ENCODE measurements at places on chromosomes 1 and 21.

DNA sequence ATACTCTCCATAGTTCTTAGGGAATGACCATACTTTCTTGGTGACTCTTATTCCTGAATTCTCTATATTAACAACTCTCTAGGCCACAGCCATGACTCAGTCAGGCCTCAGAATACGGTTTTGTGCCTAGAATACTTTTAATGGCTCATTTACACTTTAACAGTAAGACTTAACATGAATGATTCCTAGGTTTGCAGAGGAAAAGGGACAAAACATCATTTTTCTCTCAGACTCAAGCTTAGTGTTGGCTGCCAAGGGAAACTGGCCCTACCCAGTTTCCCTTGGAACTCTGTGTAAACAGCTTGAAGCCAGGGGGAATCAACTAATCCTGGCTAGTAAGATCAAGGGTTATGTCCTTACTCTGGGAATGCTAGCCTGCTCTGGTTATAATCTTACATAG lies 164.9 kb upstream of the PKN2 start:
- no peak for DNase-seq

DNA sequence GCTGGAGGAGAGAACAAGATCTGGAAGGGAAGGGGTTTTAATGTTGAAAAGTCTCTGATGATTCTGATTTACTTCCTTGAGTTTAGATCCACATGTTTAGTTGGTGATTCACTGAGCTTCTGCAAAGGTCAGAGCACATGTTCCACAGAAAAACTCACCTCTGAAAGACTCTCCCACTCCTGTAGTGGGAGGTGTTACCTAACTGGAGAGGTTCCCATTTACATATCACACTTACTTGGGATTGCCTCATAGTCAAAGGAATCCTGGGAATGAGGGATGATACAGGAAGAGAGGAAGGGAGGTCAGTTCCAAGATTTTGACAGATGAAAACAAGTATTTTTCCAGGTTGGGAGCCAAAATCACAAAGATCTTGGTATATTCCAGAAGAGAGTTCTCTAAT lies 2.7 kb upstream of the NTNG1 start:
- no peak for DNase-seq

GRCh38 chr1:75133750-75134646 lies at the start of gene LHX8:
TSS of gene LHX8 (plus strand) at chr1:75134388. CDS start at chr1:75136615, 2,227 bp downstream.
- no peak for DNase-seq

DNA sequence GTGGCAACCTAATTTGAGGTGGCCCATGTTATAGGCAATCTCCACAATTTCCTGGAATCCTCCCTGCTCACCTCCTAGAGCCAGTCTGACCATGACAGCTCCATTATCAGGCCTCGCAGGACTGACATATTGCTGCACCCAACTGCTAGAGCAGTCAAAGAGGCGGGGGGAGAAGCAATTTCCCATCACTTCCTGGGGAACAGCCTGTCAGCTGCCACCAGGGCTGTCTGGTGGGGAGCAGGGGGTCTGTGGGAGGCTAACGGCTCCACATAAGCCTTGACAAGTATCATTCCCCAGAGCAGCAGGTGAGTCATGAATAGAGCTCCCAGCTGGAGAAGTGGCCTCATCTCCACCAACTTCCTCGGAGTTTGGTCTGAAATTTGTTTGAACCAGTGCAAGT lies 322.9 kb downstream of the MATN1 start:
- DNase-seq, result no peak

DNA sequence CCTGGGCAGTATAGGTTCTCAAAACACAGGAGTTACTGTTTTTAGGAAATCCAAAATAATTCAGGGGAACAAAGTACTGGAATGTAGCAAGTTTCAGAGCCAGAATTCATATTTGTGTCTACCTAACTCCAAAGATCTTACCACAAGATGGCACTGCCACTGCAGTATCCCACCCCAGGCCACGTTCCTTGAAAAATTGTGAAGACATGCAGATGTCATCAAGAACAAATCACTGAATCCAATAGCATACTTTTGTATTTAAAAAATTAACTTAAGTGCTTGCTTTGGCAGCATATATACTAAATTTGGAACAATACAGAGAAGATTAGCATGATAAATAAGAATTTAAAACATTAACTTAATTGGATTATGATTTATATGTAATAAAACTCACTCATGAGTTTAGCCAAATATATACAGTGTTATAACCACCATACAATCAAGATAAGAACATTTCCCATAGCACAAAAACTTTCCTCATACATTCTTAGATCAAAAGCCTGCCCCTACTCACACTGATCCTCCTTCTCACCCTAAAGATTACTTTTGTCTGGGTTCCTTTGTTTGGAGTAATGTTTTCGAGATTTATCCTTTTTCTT lies 209.9 kb downstream of the FAF1 start:
- DNase-seq, result no peak

DNA sequence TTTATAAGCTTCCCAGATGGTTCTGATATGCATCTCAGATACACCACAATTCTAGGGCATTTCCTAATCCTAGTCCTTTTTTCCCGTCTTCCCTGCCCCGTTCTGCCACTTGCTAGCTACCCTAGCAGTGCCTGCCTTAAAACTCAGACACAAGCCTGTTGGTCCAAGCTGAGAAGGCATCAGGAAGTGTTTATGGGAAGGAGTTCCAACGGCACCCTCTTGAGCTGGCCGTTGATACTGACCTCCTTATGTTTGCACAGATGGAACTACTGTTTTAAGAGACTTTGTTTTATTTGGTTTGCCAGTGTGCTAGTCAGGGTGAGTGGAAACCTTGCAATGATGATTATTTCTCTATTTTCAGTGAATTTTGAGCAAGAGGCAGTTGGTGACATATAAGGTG lies 67.2 kb downstream of the UCK2 start:
- DNase-seq, result no peak

DNA sequence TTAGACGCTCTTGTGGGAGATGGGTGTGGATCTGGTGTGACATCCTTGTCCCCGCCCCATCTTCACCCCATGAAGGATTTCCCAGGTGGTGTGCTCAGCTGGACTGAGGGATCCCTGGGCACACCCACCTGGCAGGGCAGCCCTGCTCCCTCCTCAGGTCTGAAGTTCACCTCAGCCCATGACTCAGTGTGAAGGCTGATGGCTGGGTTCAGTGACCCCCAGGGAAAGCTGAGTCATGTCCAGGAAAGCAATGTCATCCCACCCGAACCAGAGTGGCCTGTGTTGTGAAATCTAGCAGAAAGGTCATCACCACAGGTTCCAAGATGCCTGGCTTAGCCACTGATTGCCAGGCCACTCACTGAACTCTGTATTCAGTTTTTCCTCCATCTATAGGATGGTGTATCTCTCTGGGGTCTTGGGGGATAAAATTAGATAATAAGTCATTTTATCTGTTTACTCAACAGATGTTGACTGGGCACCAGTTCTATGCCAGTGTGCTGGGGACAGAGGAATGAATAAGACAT lies 97.7 kb upstream of the JUN start:
- no peak for DNase-seq

DNA sequence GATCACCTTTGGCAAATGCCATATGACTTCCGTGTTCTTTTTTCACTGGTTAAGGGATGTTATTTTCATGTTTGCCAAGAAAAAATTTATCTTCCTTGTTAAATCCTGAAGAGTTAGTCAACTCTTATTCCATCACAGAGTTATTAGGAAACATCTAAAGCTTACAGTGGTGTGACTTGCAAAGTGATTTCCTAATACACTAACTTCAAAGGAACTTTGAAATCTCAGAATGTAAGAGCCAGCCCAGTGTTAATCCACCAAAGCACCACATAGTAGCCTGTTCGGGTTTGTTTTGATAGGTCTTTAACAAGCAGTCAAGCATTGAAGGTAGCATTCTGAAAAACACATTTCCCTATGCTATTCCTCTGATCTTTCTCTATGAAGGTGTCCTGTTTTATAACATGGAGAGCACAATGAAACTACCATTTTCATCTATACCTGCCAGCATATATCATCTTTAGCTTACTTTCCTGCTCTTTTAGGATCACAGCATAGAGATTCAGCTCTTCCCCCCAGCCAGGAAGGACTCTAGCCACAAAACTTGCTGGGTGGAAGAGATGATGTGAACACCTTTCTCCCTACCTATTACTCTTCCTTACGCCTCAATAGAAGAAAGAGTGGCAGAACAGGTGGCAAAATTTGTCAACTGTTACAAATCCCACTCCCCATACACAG lies 82.4 kb upstream of the MAGI3 start:
- no peak for DNase-seq

- DNase-seq, result no peak
Measured at GRCh38 chr1:34272152-34272551, 95.4 kb downstream of the C1orf94 start.

DNA sequence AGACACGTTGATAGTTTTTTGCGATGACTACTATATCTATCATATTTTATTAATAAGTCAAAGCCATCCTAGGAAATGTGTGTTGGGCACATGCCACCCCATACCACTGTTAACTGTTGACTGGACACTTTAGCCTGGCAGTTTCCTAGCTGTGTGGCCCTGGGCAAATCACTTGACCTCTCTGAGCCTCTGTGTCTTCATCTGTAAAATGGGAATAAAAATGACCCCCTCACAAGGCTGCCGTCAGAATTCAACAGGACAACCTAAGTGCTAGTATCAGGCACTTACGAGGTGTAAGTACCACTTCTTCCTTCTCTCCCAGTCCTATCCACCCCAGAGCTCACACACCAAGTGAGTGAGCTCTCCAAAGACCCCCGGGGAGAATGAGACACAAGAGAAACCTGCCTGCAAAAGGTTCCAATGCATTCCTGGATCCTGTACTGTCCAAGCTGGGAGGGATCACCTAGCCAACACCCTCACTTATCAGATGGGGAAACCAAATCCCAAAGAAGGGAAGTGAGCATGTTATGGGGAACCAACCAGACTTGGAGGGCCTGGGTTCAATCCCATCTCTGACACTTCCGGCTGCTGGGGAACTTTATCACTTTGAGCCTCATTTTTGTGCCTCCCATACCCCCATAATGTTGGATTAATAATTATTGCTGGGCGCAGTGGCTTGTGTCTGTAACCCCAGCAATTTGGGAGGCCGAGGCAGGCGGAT lies 24.9 kb downstream of the HSPG2 start:
- no peak for DNase-seq

DNA sequence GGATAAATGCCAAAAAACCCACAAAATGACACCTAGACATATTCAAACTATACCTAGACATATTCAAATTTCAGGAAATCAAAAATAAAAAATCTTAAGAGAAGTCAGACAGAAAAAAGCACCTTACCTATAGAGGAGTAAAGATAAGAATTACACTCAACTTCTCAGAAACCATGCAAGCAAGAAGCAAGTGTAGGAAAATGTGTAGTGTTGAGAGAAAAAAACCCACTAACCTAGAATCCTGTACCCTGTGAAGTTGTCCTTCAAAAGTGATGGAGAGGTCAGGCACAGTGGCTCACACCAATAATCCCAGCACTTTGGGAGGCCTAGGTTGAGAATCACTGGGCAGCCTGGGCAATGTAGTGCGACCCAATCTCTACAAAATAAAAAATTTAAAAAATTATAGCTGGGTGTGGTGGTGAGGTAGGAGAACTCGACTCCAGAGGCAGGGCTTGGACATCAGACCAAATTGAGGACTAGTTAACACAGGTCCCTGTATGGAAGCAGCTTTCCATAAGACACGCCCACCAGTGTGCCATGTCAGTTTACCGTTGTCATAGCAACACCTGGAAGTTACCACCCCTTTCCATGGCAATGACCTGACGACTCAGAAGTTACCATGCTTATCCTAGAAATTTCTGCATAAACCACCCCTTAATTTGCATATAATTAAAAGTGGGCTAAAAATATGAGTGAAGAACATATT lies 20.7 kb downstream of the PDIK1L start:
- no peak for DNase-seq

- DNase-seq, result no peak
Measured at GRCh38 chr1:151556052-151556451, 15.9 kb downstream of the TUFT1 start.

GRCh38 chr1:22587247-22587646 lies 24.0 kb downstream of the EPHA8 start:
- DNase-seq, result no peak

- no peak for DNase-seq
Measured at GRCh38 chr1:86441581-86441980, 17.6 kb downstream of the CLCA2 start.

DNA sequence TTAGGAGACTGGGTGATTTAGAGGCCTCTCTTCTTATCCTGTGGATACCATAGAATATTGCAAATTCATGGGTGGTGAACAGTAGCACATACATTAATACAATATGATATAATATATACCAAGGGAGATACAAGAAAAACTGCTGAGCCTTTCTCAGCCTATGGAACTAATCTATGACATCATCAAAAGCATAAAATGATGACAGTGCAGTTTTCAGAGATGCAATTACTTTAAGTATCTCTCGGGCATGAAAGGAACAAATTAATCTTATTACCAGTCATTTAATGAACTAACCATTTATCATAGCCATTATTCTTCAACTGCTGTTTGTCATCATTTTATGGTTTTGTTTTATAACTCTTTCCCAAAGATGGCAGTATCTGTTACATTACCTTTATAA lies 3.5 kb downstream of the CHODL start:
- no peak for DNase-seq

DNA sequence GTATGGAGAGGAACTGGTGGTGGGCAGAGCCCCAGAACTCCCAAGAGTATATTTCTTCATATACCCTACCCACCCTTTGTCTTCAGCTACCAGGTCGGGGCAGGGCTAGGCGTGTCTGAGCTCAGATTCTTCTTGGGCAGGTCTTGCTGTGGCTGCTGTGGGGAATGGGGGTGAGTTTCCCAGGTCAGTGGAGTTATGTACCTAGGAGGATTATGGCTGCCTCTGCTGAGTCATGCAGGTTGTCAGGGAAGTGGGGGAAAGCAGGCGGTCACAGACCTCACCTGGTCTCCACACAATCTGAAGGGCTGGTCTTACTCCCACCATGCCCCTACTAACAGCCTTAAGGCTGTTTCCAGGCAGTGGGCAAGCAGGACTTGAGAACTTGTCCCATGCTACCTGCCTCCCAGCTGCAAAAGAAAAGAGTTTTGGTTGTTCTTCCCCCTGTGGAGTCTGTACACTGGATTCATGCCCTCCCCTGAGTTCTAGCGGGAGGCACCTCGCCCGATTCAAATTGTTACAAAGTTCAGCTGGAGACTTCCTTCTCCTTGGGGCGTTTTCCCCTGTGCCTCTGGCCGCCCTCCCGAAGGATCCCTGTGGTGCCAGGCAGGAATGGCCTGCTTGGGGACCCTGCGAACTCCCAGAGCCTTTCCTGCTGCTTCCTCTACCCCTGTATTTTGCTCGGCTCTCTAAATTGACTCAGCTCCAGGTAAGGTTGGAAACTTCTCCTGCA lies 58.6 kb downstream of the NPHS2 start:
- DNase-seq, result no peak

DNA sequence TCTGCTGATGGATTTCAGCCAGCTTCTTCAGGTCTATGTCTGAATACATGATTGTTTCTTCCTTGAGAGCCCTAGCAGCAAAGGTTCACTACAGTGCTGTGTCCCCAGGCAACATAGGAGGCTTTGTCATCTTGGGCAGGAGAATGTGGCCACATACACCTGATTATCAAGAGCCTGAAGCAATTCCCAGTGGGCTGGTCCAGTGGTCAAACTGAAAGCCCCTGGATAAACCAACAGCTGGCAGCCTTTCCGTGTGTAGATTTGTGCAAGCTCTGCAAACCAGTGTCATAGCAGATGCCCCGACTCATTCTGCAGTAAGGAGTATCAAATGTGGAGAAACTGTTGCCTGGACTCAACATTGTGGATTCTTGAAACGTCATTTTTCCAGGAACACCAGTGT lies 2.3 kb upstream of the GIPC2 start:
- DNase-seq, result no peak

GRCh38 chr1:194568610-194569009 lies 1382.2 kb upstream of the B3GALT2 start:
- no peak for DNase-seq

GRCh38 chr1:60265560-60266535 lies 192.3 kb upstream of the C1orf87 start:
- no peak for DNase-seq
